Hepatocyte (in vitro differentiated cells): ENCODE measurements at places on chromosomes 2 and 18. TPM values are rescaled to one million over a fixed set of nuclear protein-coding genes. Genes with fewer than 3 reads are reported as not detected.

DNA sequence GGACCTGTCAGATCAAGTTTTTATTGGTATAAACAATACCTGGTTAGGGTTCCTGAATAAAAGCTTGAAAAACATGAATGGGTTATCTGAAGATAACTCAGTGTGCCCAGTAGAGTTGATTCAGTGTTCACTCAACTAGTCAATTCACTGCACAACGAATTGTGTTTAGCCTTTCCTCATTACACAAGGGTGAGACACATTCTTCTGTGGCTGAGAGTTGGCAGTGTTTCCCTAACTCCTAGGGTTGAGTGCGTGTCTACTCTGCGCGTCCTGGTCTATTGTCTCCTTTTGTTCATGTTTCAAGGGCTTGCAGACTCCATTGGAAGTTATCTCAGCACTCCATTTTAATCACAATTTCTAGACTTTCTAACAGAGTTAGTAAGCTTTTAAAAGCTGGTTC lies 32.8 kb upstream of the TMEM178A start:
- DNase-seq: no peak

GRCh38 chr2:228728961-228729360 lies 542.1 kb downstream of the PID1 start:
- DNase-seq: no peak

- DNase-seq: no peak
Measured at GRCh38 chr2:28451793-28452533, 43.9 kb upstream of the PLB1 start.

DNA sequence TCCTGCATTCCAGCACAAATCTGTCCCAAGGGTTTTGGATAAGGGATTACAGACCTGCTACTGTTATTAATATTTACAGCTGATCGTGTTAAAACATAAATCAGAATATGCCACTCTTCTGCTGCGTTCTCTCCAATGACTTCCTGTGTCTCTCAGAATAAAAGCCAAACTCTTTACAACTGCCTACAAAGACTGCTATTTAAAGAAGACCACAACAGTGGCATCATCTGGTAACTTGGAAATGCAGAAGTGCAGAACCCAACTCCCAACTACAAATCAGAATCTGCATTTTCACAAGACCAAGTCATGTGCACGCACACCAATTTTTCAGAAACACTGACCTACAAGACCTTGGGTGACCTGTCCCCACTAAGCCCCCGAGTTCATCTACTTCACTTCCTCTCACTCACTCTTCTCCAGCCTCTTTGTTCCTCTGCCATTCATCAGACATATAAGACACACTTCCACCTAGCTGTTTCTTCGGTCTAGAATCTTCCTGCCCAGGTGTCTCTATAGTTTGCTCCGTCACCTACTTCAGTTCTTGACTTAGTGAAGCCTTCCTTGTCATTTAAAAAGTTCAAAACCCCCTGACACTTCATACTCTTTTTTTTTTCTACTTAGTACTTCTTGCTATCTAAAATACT lies 36.0 kb downstream of the CHN1 start:
- no peak for DNase-seq

- no peak for DNase-seq
Measured at GRCh38 chr2:166115589-166115988, 12.2 kb downstream of the SCN1A start.

- DNase-seq: no peak
Measured at GRCh38 chr2:235086481-235087184, 134.8 kb downstream of the SH3BP4 start.

DNA sequence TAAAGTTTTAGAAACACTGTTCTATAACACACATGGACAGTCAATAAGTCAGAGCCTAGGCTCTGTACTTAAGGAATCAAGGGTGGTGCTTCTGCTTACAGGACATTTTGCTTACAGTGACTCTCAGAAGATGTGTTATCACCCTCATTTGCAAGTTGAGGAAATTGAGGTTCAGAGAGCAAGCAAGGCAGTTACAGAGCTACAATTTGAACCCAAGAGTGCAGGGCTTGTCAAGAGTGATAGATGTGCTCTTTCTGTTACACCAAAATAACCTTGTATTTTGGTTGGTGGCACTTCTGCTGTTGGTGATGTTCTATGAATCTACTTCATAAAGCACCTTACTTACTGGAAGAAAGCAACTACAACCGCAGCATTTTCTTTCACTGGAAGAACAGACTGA lies 170.2 kb downstream of the THADA start:
- no peak for DNase-seq

The UGT1A5 gene
- not detected in 2 replicates for total RNA-seq
